Stimulated activated CD4-positive, alpha-beta T cell treated with anti-CD3 and anti-CD28 coated beads, Interleukin-1b, Interleukin-23, amount 100 ng/mL, for 24 hours (primary cell): ENCODE measurements at places on chromosomes 16 and 17.

DNA sequence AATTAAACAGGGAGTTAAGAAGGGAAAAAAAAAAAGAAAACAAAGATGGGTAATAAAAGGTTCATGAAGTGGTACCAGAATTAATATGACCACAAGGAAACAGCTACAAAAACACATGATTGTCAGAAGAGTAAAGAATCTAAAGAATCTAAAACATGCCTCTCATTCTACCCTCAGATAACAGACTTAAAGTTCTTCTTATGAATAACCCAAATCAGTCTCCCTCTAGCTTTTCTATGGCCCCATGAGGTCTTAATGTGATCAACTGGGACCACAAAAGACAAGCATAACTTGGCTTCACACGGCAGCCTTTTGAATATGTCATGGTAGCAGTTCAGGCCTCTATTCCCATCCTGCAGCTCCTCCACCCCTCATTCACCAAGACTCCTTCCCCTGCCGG, 6.9 kb downstream of the MYH10 start:
- DNase-seq, result no peak

GRCh38 chr17:4598776-4599504, 14.6 kb downstream of the SMTNL2 start:
- DNase-seq, result no peak

DNA sequence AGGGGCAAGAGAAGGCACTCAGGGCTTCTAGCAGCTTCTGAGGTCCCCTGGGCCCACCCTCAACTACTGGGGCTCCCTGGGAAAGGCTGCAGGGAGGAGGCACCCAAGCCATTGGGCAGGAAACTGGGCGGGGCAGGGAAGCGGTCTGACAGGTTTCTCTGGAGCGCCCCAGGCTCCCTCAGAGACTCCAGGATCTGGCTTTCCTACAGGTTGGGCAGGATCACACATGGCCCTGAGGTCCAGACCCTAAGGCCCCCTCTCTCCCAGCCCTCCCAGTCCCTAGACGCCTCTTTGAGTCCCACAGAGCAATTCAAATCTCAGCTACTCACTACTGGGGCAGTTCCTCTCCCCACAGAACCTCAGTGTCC, 14.3 kb downstream of the JUP start:
- DNase-seq, result no peak

DNA sequence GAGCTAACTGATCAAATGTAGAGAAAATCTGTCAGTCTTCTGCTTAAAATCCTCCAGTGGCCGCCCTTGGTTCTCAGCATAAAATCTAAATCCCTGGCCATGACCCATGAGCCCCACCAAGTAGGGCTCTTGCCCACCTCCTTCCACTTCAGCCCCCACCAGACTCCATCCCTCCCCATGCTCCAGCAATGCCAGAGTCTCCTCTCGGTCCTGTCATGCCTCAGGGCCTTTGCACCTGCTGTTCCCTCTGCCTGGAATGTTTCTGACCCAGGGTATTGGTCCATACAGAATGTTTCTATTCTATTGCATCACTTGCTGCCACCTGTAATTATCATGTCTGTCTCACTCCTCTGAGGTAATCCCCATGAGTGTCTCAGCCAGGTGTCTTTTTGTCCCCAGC, 22.4 kb downstream of the FA2H start:
- DNase-seq, result no peak

DNA sequence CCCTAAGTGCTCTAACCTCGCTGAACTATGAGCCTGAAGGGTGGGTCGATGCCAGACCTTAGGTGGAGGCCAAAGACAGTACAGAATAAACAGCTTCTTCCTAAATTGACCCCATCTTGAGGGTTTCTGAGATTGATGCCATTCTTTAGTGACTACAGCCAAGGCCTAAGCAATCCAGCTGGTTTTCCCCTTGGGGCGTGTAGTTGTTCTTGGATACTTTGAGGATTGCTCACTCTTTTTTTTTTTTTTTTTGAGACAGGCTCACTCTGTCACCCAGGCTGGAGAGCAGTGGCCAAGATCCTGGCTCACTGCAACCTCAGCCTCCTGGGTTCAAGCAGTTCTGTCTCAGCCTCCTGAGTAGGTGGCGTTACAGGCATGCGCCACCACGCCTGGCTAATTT, 2.0 kb downstream of the OVCA2 start:
- no peak for DNase-seq

GRCh38 chr16:30533748-30534367, 800 bp downstream of the ZNF747 start:
- no peak for DNase-seq

DNA sequence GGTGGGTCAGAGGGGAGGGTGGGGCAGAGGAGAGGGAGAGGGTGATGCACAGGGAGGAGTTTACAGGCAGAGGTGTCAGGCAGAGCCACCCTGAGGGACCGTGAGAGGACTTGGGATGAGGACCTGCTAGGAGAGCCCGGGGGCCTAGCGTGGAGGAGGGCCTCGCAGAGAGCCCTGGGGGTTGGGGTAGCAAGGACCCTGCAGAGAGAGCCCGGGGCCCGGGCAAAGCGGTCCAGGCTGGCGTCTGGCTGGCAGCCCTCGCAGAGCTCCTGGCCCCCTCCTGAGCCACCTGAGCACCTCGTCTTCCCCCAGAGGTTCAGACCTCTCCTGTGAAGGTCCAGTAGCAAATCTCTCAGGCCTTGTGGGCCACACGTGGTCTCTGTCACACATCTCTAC, 42.0 kb upstream of the ZNF469 start:
- no peak for DNase-seq

GRCh38 chr17:31007695-31008373, 37.0 kb downstream of the RNF135 start:
- no peak for DNase-seq

- no peak for DNase-seq
Observed at GRCh38 chr17:17580662-17581470, 10.6 kb downstream of the PEMT start.

- DNase-seq, result no peak
Observed at GRCh38 chr17:82559566-82560251, 40.2 kb downstream of the FOXK2 start.

DNA sequence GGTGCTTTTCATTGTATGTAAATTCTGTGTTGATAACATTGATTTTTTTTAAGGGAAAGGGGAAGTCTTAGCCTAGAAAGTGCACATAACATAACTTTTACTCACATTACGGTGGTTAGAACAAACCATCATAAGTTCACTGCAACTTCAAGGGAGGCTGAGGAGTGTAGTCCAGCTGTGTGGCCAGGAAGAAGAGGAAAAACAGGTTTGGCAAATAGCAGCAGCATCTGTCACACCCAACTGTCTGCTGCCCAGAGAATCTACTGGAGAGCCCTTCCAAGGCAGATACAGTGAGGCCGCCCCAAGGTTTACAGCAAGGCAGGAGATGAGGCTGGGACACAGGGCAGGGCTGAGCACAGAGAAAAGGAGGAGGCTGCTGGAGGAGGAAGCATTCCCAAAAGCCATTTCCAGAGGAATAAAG, 60.6 kb downstream of the AIPL1 start:
- no peak for DNase-seq

- DNase-seq, result no peak
Observed at GRCh38 chr16:75456971-75457370, 7.5 kb downstream of the TMEM170A start.

GRCh38 chr17:17904166-17905035, 67.6 kb upstream of the SREBF1 start:
- DNase-seq, result no peak

GRCh38 chr17:64138441-64138840, 8.5 kb upstream of the ERN1 start:
- DNase-seq, result no peak

DNA sequence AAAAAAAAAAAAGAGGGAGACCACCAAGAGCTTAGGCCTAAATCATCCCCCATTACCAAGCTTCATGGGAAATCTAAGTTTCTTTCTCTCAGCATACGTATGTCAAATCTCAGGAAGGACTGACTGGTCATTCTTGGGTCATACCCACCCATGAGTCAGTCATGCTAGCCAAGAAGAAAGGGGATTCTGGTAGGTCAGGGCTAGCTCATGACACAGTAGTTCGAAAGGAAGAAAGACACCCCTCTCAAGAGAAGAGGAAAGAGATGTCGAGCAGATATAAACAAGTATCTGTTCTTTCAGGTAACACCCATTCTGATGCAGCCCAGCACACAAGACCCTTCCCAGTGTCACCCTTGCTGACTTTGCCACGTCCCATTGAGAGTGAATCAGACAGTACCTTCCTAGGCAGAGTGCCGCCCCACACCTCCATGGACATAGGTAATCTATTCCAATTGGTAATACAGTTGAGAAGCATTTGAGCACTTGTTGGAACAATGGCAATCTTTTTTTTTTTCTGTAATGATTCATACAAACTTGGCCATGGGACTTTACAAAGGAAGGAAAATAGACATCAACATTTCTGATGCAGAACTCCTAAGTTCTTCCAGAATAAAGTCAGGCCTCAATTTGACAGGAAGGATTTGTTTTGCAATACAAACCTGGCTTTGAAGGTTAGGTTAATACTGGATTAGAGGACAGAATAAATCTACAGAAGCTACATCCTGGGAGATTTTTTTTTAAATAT, 38.2 kb downstream of the COPRS start:
- no peak for DNase-seq

DNA sequence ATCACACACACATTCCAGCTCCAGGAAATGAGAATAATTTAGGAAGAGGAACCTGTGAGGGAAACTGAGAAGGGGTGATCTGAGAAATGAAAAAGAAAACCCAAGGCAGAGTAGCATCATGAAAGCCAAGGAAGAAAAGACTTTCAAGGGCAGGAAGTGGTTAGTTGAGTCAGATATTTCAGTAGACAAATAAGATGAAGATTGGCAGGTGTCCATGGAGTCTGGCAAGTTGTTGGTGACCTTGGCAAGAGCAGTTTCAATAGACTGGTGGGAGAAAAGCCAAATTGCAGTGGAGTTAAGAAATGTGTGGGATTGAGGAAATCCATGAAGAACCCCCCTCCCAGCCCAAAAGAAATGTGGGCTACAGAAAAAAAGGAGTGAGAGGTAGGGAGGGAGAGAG, 10.7 kb downstream of the GNAO1 start:
- DNase-seq, result no peak

DNA sequence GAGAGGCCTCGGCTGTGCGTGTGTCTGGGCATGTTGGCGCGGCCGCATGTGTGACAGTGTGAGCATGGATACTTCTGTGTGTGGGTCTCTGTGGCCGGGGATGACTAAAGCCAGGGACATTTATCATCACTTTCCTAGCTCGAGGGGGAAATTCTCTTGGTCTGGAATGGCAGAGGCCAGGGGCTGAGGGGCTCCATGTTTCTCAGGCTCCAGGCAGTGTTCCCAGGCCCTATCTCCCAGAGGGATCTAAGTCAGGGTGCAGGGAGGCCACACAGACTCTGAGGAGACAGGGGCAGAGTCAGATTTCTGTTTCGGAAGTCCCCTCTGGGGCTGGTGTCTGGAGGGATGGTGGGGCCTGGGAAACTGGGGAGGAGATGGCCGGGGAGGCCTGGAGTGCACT, 23.7 kb upstream of the SPNS2 start:
- DNase-seq, result no peak

GRCh38 chr16:88132836-88133506, 181.7 kb downstream of the BANP start:
- no peak for DNase-seq

GRCh38 chr16:50169555-50170096, 16.5 kb downstream of the TENT4B start:
- DNase-seq, result no peak

DNA sequence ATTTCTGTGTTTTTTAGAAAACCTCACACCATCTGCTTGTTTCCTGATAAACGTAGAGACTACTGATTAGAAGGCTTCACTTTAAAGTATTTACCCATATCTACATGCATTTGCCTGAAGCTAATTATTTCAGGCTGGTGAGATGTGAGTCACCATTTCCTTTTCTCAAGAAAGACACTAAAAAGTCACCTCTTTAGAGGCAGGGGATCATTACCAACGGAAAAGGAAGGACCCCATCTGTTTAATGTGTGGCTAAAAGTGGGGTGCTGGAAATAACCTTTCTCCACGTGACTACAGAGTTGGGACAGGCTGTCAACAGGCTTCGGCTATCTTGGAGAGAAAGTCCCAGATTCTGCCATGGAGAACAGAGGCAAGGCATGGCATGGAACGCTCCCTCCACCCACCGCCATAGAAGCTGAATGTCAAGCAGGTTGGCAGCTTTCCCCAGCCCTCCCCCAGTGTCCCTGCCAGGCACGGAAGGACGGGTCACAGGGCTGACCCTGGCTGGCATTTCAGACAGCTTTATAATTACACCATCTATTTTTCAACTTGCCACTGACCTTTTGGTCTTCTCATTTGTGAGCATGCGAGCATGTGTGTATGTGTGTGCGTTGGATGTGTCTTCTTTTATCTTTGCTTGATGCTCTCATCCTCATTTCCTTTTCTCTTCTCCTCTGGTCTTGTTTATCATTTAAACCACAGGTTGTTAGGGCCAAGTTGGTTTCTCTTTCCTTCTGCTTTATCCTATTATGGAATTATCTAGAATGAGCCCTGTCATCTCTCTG, 157.0 kb downstream of the CPPED1 start:
- DNase-seq, result peak; percentile 2

DNA sequence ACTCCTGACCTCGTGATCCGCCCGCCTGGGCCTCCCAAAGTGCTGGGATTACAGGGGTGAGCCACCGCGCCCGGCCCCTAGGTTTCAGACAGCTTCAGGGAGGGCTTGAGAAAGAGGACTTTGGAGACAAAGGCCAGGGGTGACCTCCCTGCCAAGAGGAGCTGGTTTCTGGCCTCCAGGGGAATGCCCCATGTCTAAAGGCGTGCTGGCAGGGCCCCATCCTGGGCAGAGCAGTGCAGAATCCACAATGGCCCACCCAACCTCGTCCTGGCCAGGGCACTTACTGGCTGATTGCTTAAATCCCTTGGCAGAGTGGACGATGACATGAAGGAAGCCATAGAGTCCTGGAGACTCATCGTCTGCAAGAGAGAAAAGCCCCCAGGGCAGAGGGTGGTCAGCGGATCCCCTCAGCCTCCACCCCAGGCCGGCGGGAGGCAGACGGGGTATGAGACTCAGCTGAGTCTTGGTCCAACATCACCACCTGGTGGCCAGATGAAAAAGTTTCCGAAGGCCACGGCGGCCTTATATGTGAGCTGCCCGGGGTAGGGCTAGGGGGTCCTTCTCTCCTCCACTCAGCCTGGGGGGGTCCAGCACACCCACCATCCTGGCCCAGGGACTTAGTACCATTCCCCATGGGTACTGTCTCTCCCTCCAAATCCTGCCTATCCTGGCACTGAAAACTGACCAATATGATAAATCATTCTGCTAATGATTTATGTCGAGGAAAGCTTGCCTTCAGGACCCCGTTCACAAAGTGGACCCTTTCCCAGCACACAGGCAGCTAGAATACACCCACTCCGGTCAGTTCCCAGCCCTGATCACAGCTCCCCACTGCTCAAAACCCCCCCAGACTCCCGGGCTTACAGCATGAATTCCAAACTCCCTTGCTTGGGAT, 59.1 kb downstream of the TIMM22 start:
- DNase-seq, result peak; percentile 13

- no peak for DNase-seq
Observed at GRCh38 chr16:1503110-1503955, 10.2 kb downstream of the TELO2 start.
